ENCODE measurements at places on chromosomes 13 and 19.

GRCh38 chr13:50438351-50438750 lies 405.1 kb downstream of the DLEU7 start:
- no peak for DNase-seq

DNA sequence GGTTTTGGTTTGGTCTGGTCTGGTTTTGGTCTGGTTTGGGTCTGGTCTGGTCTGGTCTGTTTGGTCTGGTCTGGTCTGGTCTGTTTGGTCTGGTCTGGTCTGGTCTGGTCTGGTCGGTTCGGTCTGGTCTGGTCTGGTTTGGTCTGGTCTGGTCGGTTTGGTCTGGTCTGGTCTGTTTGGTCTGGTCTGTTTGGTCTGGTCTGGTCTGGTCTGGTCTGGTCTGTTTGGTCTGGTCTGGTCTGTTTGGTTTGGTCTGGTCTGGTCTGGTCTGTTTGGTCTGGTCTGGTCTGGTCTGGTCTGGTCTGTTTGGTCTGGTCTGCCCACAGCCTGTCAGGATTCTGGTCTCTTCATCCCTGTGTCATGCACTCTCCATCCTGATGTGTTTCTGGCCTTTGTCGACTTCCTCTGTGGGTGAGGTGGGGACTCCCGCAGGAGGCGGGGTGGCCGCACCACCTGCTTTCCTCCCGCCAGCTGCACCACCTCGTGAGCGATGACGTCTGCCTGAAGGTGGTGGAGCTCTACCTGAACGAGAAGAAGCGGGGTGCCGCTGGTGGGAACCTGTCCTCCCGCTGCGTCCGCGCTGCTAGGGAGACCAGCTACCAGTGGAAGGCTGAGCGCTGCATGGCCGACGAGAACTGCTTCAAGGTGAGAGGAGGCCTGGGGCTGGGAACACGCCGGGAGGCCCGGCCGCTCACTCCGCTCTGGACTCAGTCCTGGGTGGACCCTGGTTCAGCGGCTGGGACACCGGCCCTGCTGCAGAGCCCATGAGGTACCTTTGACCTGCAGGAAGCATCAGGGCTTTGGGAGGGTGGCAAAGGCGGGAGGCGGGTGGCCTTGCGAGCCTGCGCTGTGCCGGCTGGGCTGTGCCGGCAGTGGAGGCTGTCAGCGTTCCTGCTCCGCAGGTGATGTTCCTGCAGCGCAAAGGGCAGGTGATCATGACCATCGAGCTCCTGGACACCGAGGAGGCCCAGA lies 12.9 kb upstream of the F2RL3 start:
- DNase-seq, result no peak

DNA sequence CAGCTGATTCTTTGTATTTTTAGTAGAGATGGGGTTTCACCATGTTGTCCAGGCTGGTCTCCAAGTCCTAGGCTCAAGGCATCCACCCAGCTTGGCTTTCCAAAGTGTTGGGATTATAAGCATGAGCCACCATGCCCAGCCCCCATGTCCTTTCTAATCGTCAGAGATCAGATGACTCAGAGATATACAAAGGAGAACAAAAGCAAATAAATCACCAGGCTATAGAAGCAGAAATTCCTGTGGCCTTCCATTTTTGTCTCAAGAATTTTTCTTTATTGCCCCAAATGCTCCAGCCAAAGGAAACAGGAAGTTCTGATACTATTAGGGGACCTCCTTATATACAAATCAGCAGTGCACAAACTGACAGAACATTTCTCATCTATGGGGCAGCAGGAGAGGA lies 207.8 kb downstream of the RFC3 start:
- no peak for DNase-seq

GRCh38 chr13:41312176-41312500 lies 1.1 kb downstream of the NAA16 start:
- no peak for DNase-seq

DNA sequence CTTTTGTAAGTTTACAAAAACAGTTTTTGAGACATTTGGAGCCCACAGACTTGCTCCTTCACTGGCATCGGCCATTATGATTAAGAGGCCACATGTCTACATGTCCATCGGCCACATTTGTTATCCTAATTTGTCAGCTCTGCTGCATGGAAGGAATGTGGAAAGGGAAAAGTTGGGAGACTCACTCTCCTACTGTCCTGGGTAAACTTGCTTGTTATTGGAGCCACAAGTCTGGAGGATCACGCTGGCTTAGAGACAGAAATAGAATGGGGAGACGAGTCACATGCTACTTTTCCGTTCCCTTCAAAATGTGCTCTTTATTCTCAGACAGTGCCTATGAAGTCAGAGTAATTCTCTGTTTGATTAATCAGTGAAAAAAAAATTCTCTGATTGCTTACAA lies 741.2 kb upstream of the PCDH9 start:
- DNase-seq, result no peak

- no peak for DNase-seq
Observed at GRCh38 chr19:7214324-7215089, 79.7 kb downstream of the INSR start.

DNA sequence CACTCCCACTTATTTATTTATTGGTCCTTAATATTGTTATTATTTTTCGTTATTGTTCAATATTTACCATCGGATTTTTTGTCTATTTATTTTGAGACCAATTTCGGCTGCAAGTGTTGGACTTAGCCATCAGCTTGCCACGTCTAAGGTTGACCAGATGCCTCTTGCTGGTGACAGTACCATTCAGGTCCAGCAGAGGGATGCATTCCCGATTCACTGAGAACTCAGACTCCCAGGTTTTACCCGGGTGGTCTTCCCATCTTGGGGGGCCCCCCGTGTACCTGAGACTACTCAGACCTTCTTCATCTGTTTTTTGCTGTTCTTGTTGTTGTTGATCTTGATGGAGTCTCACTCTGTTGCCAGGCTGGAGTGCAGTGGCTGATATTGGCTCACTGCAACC lies 1435.2 kb downstream of the UQCRFS1 start:
- DNase-seq, result no peak

- no peak for DNase-seq
Observed at GRCh38 chr13:58843567-58843966, 1212.0 kb downstream of the PCDH17 start.

DNA sequence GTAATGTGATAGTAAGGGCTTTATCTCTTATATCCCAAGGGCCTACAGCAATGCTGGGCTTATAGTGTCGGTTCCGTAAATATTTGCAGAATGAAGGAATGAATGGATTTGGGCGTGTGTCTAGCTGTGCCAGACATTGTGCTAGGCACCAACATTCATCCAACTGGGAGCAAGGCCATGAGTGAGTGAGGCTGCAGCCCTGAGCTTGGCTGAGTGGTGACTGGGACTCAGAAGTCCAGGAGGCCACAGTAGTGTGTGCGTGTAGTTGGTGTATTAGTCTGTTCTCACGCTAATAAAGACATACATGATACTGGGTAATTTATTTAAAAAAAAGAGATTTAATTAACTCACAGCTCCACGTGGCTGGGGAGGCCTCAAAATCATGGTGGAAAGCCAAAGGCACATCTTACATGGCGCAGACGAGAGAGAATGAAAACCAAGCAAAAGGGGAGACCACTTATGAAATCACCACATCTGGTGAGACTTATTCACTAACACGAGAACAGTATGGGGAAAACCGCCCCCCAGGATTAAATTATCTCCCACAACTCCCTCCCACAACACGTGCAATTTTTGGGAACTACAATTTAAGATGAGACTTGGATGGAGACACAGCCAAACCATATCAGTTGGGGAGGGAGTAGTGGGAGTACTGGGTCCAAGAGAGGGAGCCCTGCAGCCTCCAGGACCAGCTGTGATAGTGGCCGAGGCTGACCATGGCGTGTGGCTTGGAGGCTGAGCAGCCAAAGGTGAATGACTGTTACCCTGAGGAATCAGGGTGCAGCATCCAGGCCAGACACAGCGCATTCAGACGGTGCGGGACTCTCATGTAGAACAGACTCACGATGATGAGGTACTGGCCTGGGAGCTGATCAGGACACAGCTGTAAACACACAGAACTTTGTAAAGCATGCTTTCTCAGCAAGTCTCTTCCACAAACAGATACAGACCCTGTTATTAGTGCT lies 104.6 kb downstream of the TEX26 start:
- DNase-seq, result no peak

DNA sequence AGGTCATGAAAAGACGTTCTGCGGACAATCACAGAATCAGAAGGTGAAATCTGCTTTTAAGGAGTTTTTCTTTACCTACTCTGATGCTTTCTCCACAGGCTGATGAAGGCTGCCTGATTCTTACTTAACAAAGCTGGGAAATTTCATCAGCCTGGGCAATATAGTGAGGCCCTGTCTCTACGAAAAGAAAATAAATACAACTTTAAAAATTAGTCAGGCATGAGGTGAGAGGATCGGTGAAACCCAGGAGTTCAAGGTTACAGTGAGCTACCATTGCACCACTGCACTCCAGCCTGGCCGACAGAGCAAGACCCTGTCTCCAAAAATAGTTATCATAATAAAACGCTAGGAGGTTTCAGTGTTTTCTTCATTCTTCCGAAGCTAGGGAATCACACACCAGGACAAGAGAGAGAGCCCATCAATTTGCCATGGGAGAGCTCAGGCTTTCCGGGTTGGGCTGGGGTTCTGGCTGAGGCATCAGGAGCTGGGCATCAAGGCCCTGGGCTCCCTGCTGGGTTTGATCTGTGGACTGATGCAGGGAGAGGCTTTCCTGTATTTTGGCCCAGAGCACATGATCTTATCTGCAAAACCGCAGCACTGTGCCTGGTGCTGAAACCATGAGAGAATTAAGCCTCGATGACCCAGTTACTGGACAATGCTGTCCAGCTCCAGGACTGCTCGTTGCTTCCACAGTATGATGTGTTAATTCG lies 25.1 kb upstream of the CEBPG start:
- no peak for DNase-seq

DNA sequence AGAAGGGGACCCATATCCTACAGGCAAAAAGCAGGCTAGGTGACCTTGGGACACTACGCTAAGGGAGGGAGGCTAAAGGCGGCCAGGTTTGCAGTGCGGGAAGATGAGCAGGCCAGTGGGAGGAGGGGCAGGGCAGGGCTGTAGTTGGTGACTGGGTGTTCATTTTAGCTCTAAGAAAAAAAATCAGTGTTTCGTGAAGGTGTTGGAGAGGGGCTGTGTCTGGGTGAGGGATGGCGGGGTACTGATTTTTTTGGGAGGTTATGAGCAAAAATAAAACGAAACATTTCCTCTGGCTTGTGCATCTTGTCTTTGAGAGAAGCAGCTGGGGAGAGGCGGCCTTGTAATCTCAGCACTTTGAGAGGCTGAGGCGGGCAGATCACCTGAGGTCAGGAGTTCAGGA lies 4.3 kb upstream of the NUP62 start:
- DNase-seq, result no peak

- no peak for DNase-seq
Observed at GRCh38 chr13:99310382-99311031, 3.3 kb upstream of the GPR183 start.

DNA sequence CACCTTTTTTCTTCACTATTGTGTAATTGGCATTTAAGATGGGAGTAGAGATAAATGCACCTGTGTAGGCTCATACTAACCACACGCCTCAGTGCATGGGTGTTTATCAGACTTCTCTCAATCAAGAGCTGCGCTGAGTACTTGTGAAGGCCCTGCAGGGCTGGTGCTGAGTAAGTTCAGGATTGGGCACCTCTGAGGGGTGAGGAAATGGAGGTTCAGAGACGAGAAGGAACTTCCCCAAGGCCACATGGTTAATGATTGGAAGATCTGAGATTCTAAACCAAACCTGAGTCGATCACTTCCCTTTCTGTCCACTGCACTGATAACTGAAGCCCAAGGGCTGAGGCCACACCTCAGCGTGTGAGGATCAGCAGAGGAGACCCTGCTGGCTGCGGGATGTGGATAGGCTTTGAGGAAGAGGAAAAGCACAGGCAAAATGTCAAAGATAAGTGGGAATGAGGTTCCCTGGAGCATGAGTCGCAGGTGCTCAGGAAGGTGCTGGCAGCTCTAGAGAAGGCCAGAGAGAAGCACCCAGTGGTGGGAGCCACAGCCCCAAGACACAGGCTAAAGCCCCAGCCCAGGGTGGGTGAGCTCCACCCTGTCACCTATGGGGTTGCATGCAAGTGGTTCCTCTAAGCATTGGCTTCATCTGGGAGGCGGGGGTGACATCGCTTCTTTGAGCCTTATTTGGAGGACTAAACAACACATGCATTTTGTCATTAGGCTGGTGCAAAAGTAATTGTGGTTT lies 32.3 kb upstream of the GJB6 start:
- DNase-seq, result no peak

DNA sequence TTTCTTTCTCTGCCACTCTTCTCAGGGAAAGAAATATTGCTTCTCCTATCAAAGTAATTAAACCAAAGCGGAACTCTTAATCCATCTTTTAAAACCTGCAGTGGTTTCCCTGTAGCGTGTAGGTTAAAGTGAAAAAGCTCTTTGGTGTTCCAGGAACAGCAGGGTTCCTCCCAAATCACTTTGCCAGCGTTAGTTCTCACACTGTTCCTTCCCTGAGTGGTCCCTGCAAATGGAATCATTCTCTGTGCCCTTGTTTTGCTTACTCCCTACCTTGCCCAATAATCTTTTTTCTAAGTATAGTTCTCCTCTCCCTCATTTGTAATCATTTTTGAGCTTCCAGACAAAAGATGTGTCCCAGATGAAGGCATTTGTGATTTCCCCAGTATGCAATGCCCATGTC lies 207.5 kb downstream of the HS6ST3 start:
- DNase-seq, result no peak

GRCh38 chr19:51311351-51312257 lies at the start of gene IGLON5:
IGLON5 (plus strand) TSS chr19:51311644; CDS start chr19:51311848, 204 bp downstream.
- DNase-seq, result no peak

- no peak for DNase-seq
Observed at GRCh38 chr13:30364876-30365275, 57.4 kb upstream of the UBE2L5 start.

DNA sequence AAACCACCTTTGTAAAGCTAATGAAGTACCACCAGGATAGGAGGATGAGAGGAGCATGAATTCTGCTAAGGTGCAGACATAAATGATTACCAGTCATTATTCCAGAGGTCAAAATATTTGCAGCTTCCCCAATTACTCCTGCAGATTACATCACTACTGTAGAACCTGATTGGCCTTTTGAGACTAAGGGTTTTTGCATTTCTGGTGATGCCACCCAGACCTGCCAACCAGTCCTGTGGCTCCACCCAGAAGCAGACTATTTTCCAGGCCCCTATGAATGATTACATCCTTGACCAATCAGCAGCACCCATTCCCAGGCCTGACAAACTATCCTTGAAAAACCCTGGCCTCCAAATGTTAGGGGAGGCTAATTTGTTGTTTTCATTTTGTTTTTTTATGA lies 11.2 kb upstream of the KCNC3 start:
- DNase-seq, result no peak

DNA sequence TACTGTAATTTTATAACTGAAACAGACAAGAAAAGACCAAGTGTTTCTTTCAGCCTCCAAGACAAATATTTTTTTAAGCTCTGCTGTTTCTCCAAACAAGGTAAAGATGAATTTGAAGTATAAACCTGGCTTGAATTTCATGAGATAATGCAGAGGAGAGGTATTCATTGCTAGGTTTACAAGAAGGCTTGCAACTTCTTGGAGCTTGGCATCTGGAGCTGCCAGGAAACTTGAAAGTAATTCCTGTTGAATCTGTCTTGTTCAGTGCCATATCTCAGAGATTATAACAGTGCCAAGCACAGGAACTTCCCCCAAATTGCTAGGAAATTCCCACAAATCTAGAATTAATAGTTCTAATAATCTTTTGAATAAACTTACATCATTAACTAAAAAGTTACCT lies 70.9 kb downstream of the CDK8 start:
- no peak for DNase-seq

- DNase-seq, result no peak
Observed at GRCh38 chr19:5166262-5166661, 174.3 kb downstream of the PTPRS start.

Measured in activated T-helper 9 cell treated with anti-CD3 and anti-CD28 coated beads, Interleukin-2, amount 50 U/mL, for 16 hours (primary cell).